NCI-H146 (cell line): ENCODE measurements at places on chromosomes 1 and 21.

DNA sequence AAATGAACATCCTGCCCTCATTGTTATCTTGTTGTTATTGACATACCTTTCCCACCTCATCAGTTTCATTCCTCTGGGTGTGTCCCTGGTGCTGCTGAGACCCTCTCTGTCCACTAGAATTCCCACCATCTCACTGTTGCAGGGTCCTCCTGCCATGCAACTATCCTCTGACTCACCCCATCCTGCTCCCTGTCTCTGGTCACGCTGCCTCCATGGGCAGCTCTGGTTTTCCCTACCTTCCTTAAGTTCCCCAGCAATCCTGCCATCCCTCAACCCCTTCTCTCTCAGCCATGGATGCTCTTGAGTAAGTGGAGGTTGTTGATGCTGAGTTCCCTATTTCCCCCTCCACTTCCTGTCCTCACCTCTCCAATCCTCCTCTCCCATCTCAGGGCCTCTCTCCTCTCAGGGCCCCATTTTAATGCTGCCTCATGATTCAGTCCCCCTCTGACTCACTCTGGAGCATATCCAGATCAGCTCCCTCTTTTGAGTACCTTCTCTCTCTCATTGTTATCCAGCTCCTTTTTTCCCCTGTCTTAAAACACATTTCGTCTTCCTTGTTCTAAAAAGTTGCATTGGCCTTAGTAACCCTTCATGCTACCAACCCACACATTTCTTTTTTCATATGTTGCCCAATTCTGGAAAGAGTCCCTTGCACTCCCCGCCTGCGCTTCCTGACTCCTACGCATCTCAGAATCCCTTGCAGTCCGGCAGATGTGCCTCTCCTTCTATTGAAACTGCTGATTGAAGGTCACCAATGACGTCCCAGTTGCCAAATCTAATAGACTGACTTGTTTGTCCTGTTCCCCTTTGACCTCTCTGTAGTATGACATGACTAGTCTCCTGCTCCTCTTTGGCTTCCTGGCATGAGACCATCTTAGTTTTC is 92.0 kb downstream of the CNIH3 start:
- no peak for DNase-seq

DNA sequence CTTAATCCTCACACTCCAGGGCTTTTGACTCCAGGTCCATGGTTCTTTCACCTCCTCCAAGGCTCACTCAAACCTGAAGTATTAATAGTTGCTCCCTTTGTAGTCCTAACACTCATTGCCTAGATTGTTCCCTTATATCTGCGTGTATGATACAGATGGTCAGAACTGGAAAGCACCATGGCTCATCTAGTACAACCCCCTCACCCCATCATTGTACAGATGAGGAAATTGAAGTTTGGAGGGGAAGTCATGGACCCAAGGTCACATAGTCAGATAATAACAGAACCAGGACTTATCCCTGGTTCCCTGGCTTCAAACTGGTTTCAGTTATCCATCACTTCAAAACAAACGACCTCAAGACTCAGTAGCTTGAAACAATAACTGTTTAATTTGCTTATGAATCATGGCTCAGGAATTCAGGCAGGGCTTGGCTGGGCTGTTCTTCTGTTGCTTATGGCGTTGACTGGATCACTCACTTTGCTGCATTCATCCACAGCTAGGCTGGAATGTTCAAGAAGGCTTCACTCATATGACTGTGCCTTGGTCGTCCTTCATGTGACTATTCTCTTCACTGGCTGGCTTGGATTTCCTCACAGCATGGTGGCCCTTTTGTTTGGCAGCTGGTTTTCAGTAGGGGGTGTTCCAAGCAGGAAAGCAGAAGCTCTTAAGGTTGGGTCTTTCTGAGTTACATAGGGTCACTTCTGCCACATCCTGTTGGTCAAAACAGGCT is 5.0 kb downstream of the NOS1AP start:
- no peak for DNase-seq

DNA sequence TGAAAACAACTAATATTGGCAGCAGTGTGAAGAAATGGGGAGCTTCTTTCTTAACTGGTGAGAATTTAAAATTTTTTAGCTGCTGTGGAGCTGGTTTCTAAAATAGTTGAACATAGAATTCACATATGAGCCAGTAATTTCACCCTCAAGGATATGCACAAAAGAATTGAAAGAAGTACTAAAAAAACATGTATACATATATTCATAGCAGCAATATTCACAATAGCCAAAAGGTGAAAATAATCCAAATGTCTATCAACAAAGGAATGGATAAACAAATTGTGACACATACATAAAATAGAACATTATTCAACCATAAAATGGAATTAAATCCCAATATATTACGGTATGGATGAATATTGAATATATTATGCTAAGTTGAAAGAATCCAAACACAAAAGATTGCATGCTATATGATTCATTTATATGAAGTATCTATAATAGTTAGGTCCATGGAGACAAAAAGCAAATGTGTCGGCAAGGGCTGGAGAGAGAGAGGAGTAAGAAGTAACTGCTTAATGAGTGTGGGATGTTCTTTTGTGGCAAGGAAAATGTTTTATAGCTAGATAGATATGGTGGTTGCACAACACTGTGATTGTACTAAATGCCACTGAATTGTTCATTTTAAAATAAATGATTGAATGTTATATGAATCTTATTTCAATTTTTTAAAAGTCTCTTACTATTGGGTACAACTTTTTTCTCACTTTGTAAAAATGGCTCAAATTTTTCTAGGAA is 14.8 kb upstream of the COL11A1 start:
- DNase-seq, result no peak

DNA sequence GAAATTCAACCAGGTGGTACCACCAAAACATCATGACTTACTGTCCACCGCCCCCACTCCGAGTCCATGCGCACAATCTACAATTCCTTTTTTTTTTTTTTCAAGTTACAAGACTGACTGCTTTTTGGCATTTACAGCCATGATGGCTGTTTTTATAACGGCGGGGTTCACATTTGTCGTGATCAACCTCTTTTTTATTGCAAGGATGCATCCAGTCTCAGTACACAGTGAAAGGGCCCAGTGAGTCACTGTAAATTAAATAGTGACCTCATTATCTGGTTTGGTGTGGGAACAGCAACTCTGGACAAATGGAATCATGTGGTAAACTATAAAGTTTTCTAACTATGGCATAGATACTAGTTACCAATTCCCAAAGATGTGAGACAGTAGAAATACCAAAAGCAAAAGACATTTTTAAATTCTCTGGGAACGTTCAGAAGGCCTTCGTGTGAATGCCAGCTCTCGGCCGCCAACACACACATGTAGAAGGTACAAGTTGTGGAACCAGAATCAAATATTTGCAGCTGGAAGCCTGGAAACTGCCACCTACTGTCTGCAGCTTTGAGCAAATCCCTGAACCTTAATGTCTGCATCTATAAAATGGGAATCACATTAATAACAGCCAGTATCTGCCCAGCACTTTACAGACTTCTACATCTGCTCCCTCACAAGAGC is 4.9 kb downstream of the GLIS1 start:
- DNase-seq, result no peak

DNA sequence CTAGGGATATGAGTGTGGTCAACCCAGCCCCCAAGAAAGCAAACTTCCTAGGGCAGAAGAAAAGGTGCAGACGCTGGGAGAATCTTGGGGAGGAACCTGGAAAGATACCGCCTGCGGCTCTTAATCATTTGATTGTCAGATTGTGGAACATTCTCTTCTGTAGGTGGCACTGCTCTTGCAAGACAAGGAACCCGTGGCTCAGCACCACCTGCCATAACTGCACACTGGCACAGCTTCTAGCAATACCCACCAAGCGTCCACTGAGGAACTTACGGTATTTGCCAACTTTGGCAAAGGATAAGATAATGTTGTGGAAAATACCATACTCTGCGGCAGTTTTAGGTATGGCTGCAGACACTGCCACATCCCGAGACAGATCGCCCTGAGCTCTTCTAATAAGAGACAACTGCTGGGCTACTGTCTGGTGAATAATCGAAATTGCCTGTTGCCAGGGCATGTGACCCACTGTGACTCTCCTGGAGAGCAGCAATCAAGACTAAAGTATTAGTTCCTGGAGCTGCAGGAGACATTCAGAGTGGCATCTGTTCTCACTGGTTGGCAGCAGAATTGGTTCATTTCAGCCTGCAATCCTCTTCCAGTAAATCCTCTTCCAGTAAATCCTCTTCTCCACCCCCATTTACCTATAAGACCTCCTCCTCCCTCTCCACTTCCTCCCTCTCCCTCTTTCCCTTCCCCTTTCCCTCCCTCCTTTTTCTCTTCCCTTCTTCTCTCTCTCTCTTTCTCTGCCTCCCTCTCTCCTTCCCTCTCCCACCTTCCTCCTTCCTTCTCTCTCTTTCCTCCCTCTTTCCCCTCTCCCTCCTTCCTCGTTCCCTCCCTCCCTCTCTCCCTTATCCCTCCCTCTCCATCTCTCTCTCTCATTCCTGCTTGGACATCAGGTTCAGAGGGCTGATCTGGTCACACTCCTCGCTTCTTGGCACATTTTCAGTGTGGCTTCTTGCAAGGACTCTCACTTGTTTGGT is 49.7 kb upstream of the B3GALT5 start:
- DNase-seq, result peak; percentile 43

- no peak for DNase-seq
Observed at GRCh38 chr21:22536509-22536908, 1538.3 kb downstream of the NCAM2 start.

DNA sequence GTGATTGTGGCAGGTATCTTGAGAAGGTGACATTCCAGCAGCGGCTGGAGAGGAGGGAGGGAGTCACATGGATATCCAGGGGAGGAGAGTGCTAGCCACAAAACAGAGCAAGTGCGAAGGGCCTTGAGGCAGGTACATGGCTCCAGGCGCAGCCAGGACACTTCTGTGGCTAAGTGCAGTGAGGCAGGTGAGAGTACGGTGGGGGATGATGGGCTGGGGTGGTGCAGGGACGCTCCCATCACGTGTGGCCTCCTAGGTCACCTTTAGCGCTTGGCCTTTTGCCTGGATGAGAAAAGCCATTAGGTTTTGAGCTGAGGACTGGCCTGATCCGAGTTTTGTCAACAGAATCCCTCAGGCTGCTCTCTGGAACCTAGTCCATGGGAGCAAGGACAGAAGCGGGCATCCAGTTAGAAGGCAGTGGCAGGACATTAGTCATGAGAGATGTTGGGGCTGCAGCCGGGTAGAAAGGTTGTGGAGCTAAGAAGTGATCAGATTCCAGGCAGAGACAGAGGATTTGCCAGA is 31.6 kb downstream of the SMYD2 start:
- no peak for DNase-seq

GRCh38 chr1:166490437-166490991 is 323.7 kb upstream of the FAM78B start:
- no peak for DNase-seq

GRCh38 chr1:17494114-17494729 is 45.3 kb upstream of the ARHGEF10L start:
- peak; percentile 44 for DNase-seq

- DNase-seq, result no peak
Observed at GRCh38 chr1:202072211-202072765, 50.4 kb upstream of the GPR37L1 start.

DNA sequence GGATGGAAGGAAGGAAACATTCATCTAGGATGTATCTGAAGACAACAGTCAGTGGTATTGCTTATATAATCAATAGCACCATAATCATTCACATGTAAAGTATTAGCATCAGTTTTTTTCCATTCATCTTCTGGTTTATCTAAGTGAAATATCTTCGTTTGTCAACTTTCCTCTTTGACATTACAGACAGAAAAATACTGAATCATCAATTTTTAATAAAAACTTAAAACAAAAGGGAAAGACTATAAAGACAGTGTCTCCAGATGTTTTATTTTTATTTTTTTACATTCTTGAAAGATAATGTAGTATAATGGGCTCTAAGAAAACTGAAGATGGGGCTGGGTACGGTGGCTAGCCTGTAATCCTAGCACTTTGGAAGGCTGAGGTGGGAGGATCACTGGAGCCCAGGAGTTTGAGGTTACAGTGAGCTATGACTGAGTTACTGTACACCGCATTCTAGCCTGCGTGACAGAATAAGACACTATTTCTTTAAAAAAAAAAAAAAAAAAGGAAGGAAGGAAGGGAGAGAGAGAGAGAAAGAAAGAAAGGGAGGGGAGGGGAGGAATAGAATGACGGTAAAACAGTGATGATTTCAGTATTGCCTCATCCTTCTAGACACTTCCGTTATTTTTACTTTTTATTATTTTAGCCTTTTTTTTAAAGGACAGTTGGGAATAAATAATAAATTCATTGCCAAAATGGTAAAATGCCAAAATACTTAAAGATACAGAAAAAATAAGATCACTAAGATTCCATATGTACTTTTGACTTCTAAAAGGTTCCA is 89.5 kb downstream of the NRIP1 start:
- DNase-seq, result no peak

- DNase-seq, result no peak
Observed at GRCh38 chr1:17016317-17016661, 4.6 kb upstream of the ATP13A2 start.

GRCh38 chr1:180271272-180272255 is 41.5 kb downstream of the LHX4 start:
- DNase-seq, result no peak

GRCh38 chr1:154304664-154305337 is 16.1 kb upstream of the AQP10 start:
- no peak for DNase-seq

DNA sequence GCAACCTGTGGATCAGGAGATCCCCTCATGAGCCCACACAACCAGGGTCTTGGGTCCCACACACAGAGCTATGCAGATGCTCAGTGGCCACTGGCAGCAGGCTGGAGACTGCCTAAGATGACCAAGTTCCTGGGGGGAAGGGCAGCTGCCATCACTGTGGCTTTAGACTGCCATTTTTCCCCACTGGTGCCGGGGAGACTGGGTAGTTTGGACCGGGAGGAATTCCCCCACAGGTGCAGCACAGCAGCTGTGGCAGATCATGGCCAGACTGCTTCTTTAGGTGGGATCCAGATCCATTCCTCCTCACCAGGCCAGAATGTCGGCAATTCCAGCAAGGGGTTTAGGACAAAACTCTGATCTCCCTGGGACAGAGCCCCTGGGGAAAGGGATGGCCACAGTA is 45.7 kb upstream of the HIVEP3 start:
- DNase-seq, result no peak

DNA sequence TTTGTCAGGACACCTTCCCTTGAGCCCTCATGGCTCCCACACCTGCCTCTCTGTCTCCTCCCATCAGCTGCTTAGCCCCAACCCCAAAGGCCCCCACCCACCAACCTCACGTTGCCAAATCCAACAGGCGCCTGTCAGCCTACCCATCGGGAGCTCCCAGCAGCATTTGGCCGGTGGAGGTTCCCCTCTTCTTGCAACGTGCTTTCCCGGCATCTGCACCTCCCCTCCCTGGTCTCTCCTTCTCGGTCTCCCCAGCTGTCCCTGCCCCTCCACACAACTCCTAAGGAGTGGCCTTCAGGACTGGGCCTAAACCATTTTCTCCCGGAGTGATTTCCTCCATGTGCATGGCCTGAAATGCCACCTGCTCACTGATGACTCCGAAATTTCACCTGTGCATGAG is 71.9 kb downstream of the KLHDC7A start:
- DNase-seq, result no peak

DNA sequence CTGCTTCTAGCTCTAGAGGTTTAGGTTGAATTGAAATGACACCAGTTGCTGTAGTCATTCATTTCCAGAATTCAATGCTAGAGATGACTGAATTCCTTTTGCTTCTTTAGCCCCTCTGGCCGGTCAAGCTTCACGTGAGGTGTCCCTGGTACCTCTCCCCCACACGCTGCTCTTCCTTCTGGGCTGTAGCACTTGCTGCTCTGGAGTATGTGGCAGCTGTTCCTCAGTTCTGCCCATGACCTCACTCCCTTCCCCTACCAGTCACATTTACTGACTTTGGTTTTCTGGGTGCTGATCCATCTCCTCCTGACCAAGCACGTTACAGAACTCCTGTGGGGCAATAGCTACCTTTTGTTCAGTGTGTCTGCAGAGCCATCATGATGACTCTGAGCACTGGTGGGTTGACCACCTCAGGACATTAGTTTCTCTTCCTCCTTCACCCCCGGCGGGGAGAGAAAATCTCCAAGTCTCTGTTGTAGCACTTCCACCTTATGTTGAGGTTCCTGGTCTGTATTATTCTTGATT is 128.1 kb downstream of the HHAT start:
- DNase-seq, result no peak
